COLO829 (cell line): ENCODE measurements at places on chromosomes 3 and 15.

GRCh38 chr15:93036951-93037819 lies 51.8 kb downstream of the RGMA start:
- peak; percentile 51 for DNase-seq

DNA sequence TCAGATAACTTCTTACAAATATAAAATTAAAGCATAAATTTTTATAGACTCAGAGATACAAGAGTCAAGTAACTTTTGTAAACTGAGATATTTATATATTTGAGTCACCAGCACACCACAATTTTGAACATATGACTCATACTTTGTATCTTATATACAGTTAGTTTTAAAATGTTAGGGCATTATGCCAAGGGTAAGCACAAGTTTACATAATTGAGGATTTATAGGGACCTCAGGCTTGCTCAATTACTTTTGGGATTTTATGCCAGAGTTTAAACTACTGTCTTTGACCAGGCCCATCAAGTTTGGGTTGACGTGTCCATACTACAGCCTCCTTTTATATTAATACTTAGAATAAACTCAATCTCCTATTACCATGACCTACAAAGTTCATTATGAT lies 7.4 kb upstream of the FGF7 start:
- peak; percentile 7 for DNase-seq

DNA sequence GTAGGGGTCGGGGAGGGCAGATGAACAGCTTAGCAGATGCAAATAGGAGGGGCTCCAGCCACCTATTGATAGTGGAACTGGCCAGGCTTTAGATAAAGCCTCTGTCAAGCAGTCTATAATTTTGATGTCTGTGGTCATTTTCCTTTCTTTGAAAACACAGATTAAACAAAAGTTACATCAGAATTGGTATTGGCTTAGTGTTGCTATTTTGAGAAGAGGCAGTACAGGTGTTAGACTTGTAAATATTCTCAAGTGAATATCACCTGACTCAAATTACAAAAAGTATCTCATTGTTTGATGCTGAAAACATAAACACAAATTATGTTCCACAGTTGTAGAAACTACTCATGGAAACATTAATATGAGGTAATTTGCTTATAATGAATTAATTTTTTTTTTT lies 18.1 kb downstream of the GHRL start:
- no peak for DNase-seq

DNA sequence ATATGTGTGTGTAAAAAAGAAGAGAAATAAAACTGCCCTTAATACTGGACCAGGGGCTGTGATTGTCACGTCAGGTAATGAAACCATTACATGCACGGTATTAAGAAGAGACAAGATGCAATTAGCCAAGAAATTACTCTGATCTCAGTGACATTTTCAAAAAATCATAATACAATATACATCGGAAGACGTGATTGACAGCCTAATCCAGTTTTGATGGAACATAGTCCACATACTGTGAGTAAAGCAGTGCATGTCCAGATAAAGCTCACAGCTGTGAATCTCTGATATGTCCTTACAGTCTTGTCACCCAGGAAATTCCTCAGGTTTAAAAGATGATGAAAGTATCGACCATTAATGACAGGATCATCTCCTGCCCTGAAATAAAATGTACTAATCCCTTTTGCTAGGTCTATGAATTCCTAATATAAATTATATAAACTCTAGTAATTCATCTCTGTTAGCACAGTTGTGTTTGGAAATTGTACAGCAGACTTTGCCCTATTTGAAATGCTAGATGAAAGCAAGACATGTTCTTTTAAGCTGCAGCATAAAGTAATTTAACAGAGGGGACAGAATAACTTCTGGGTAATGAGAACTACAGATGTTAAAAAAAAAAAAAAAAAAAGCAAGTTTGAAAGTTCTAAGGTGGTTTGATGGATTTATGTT lies 119.5 kb upstream of the TMCO5A start:
- no peak for DNase-seq

DNA sequence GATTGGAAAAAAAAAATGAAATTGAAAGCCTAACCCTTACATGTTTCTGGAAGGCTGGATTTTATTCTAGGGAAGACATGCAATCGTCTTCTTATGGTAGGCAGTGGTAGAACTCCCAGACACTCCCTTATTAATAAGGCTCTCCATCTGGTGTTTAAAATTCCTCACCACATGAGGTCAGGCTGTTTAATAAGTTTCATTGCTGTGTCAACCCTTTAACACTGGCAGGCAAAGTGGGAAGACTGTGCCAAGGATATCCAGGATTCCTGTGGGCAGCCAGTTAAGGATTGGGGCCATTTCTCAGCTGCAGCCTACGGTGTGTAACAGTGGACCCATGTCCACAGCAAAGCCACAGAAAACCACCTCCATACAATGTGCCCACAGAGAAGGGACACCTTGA lies 225.5 kb upstream of the CHRM5 start:
- no peak for DNase-seq

DNA sequence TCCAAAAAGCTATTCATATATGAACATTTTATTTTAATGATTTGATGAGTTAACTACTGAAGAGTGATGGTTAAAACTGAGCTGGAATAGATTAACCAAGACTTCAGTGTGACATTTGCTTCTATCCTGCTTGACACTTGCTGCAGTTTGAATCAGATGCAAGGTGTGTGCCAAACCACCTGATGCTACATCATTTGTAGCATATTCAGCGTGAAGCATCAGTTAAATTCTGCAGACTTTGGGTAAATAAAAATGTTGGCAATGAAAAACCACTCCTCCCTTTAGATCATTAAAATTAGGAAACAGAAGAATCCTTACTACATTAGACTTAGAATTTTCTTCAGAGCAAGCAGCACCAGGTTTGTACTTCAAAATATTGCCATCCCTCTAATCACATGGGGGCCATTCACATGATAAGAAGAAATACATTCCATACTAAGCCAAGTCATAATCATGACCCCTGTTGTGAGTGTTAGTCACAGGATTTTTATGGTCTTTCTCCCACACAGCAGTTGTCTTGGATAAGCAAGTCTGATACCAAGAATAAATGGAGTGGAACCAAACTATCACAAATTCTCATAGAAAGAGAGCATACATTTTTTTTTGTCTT lies 160.7 kb upstream of the TNIK start:
- DNase-seq: peak; percentile 71

- no peak for DNase-seq
Measured at GRCh38 chr15:91471468-91471867, 371.4 kb downstream of the SV2B start.

DNA sequence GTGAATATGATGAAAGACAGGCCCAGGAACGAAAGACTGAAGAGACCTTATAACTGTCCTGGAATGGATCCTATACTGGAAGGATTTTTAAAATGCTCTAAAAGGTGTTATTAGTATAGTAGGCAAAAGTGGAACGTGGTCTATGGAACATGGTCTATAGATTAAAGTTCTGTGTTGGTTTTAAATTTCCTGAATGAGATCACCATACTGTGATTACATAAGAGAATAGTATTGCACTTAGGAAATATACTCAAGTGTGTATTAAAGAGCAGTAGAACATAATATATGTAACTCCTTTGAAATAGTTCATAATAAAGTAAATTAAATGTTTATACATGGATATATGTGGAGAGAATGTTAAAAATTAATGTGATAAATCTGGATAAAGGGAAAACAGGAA lies 68.2 kb downstream of the SPRED1 start:
- DNase-seq: no peak

GRCh38 chr3:194203482-194204041 lies 67.6 kb downstream of the HES1 start:
- DNase-seq: no peak

GRCh38 chr3:4633078-4634004 lies 140.2 kb downstream of the ITPR1 start:
- peak; percentile 30 for DNase-seq

DNA sequence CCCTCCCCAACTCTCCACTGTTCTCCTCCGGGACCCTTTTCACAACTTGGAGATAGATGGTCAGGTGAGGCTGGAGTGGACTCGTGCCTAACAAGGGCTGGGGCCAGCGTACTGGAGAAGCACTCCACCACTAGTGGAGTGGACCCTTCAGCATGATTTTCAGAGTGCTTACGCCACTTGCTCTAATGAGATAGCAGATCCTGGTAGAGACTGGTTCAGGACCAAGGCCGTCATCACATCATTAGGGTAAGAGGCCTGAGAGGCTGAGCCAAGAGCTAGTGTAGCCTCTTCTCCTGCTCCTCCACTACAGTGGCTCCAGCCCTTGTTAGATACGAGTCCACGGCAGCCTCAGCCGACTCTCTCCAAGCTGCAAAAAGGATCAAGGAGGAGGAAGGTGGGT lies 66.9 kb upstream of the NTRK3 start:
- no peak for DNase-seq

DNA sequence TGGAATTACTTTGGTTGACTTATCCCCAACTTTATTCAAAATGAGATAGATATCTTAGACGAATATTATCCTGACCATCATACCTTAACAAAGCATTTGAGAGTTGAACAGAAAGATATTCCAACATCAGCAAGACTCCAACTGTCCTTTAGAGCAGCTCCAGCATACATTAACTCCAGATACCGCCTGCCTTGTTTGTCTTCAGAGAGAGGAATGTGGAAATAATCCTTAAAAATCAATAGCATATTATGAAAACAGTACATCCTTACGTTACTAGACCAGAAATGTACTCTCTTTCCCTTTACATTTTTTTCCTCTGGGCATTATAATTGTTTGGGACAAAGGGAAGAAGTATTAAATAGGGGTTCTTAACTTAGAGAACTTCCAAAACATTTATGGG lies 1.7 kb downstream of the ANKUB1 start:
- DNase-seq: no peak

DNA sequence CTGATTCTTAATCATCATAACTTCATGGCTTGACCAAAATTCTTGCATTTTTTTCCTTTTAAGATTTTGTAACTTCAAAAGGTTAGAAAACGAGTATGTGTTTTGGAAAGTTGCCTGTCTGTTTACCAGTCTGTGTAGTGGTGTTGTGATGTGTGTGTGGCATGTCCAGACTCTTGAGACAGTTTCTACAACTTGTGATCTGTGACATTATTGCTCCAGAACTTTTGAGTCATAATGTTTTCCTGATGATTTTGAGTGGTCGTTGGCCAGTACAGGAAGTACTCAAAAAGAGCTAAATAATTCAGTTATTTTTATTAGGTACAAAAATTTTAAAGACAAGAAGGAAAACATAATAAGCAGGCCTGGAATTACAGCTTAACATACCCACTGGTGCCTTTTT lies 229.0 kb upstream of the C2CD4B start:
- DNase-seq: no peak

DNA sequence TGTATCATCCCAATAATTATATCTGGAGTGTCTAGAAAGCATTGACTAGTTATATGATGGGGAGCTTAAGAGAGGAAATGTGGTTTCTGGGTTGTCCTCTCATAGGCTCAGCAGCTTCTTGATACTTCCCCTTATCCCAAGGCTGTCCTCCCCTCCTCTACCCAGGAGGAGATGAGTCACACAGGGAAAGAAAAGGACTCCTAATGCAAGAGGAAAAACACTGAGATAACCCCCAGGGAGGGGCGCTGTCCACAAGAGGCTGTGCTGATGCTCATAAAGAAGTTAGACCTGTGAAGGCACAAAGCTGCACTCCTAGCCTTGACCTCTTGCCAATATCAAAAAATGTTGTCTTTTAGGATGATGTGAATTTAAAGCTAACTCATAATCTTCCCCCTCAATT lies 28.8 kb upstream of the GYG1 start:
- peak; percentile 93 for DNase-seq

GRCh38 chr15:32646291-32646690 lies 4.8 kb downstream of the SCG5 start:
- no peak for DNase-seq

GRCh38 chr15:71201477-71201876 lies 86.2 kb downstream of the THSD4 start:
- no peak for DNase-seq

GRCh38 chr3:54134713-54135112 lies 12.4 kb downstream of the CACNA2D3 start:
- DNase-seq: no peak

DNA sequence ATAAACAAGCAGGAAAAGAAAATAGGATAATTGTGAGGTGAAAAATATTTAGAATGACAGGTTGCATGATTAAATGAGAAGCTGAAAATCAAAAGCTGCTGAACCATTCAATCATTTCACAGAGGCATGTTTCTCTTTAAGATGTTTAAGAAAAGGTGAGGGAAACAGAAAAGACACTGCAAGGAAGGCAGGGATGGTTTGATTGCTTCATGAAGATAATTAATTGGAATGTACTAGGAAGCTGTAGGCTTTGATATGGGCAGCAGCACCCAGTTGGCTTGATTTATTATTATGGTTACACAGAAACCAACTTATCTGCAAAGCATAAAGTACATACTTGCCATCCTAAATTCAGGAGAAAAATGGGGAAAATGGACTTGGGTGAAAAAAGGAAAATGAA lies 234.6 kb downstream of the SUCLG2 start:
- no peak for DNase-seq

DNA sequence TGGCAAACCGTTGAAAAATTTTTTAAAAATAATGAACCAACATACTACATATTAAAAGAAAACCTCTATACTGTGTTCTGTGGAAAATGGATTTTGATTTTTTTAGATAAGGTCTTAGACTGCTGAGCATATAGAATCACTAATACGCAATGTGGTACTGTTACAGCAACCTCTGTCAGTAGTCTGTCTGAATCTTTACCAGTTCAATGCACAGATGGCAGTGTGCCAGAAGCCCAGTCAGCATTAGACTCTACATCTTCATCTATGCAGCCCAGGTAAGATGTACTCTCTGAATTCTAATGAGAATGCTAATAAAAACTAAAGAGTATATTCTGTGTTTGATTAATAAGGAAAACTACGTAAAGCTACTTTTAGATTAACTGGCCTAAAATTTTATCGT lies 31.3 kb upstream of the FAH start:
- no peak for DNase-seq

GRCh38 chr3:14430706-14431451 lies 28.5 kb downstream of the SLC6A6 start:
- DNase-seq: no peak

DNA sequence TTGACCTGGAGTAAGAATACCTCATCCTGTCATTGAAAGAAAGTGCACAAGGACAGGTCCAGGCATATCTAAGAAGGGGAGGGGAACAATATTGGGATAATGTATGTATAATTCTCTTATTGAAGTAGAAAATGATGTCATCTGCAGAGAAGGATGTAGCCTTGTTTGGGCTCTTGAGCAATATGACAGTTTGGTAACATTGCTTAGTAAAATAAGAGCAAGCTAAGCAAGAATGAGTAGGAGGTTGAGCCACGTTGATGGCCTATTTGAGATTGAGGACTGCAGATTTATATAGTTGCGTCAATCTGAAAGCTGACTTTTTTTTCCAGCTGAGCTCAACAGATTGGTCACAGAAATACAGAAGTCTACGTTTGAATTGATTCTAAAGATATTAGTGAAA lies 145.2 kb downstream of the FILIP1L start:
- no peak for DNase-seq

GRCh38 chr3:45628746-45629145 lies 34.2 kb downstream of the LIMD1 start:
- DNase-seq: no peak

DNA sequence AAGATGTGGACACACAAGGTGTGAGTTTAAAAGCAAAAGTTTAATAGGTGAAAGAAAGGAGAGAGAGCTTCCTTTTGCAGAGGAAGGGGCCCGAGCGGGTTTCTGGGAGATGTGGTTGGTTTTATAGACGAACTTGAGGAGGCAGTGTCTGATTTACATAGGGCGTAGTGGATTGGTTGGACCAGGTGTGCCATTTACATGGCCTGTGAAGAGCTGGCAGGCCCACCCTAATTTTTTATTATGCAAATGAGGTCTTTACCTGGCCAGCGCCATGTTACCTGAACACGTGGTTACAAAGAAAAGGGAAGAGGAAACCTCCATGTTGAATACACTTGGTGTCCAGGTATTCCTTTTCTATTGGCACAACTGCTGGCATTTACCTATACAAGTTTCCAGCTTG lies 42.8 kb upstream of the THSD4 start:
- no peak for DNase-seq
